DMS79 (cell line): ENCODE measurements at places on chromosomes 3 and 15.

GRCh38 chr3:112610121-112610520 is 30.8 kb downstream of the CCDC80 start:
- no peak for DNase-seq

DNA sequence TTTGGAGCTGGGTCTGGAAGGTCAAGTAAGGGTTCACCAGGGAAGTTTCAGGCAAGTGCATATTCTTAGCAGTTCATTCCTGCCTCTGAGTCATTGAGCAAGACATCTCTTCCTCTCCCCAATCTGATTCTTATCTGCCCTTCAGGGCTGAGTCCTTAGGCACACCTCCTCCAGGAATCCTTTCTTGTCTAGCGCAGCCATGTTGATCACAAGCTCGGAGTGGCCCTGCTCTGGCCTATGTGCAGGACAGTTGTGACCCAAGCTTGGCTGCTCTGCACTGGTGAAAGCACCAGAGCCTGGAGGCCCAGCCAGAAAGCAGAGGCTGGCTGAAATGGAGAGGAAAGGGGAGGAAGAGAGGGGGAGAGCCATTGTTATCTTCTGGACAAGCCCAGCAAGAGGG is 30.9 kb upstream of the MRPS22 start:
- no peak for DNase-seq

DNA sequence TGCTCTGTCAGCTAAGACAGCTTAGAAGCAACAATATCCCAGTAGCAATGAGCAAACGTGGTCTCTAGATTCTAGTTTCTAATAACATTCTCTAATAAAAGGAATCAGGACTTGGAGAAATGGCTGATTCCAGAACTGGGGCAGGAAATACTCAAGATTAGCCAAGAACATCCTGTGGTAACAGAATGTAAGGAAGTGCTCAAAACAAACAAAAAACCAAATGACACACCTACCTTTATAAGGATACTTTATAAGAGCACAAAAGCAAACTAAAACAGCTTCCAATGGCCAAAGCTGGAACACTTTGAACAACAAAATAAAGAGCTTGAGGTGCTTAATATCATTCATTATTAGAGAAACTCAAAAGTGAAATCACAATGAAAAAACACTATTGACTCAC is 33.1 kb upstream of the EIF5A2 start:
- DNase-seq: no peak

GRCh38 chr3:139689122-139689521 is 11.3 kb upstream of the NMNAT3 start:
- DNase-seq: peak; percentile 66

DNA sequence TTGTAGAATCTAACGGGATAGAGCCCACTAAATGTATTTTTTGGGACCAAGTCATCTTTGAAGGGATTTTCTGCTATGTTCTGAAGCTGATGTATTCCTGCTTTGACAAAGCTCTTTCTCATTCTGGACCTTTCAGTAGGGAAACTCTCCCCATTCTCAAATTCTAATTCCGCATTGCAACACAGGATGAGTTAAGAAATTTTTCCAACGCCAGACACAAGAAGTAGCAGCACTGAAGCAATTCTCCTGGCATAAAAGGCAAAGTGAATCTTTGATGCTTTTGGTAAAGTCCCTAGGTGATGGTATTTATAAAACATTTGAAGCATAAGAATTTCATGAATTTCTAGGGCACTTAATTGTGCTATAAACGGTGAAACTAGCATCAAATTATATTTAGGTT is 76.8 kb downstream of the ZPLD1 start:
- DNase-seq: no peak

DNA sequence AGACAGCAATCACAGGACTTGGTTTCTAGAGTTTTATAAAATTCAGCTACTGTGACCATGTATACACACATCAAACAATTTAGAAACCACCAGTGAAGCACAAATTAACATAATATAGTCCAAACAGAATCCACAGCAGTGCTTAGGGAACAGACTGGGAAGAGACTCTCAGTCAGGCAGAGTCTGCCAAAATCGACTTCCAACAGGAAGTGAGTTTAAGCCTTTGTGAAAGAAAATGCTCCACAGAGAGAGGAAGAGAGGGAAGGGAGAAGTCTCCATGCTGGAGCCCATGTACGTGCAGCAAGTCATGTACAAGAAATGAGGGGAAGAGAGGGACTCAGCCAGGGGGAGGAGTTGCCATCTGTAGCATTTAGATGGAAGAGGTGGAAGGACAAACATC is 172.6 kb downstream of the IL5RA start:
- no peak for DNase-seq

DNA sequence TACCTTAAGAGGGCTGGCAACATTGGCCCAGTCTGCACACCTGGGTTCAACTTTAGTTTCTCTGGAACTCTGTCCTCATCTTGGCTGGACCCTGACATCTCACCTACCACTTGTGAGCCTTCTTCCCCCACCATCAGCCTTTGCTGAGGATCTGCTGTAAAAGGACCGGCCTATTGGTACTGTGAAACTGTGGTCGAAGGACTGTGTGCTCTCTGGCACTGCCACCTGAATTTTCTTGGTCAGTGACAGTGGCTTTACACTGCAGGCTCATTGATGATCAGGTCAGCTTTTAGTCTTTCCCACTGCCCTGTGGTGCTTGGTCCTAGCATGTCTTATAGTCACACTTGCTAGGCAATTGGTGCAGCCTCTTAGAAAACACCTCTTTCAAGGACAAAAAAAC is 86.9 kb downstream of the PEX5L start:
- DNase-seq: no peak

- DNase-seq: no peak
These were observed 274.4 kb upstream of the UMPS start for GRCh38 chr3:124455891-124456290.

- no peak for DNase-seq
These were observed 21.8 kb downstream of the DGKG start for GRCh38 chr3:186340204-186340603.

- no peak for DNase-seq
These were observed 23.3 kb upstream of the NFKBIZ start for GRCh38 chr3:101825904-101826445.

DNA sequence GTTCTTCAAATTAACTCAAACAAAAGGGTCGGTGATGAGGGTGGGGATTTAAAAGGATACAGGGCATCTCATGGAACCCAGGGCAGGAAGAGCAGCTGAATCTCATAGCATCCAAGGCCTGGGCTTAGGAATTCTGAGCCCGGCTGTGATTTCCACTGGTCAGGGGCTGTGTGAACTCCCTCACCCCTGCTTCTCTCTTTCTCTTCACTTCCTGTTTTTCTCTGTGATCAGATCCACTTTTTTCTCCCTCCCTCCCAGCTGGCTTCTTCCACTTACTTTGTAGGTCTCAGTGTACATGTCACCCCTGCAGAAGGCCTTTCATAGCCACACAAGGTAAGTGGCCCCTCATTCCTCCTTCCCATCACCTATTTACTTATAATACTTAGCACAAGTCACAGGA is 68.2 kb upstream of the CORO2B start:
- DNase-seq: no peak

- no peak for DNase-seq
These were observed 12.5 kb downstream of the ARPP21 start for GRCh38 chr3:35651851-35652250.

- no peak for DNase-seq
These were observed 748.8 kb upstream of the CCDC54 start for GRCh38 chr3:106628407-106628806.

GRCh38 chr3:43379343-43379742 is 93.0 kb downstream of the SNRK start:
- no peak for DNase-seq

DNA sequence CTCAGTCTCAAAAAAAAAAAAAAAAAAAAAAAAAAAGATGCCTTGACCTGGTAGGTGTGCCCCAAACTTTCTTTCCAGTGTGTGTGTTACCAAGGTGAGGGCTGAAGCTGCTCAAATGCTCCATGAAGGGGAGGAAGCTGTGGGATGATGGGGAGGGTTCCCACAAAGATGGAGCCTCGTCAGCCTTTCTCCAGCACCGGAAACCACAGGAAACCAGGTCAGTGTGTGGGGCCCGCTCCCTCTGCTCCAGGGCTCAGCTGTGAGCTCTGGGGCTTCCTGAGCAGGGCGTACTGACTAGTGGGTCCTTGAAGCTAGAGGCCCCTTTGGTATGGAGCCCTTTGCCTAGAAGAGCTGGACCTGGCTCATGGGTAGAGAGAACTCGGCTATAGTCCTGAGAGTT is 681 bp upstream of the IL17RE start:
- DNase-seq: no peak

DNA sequence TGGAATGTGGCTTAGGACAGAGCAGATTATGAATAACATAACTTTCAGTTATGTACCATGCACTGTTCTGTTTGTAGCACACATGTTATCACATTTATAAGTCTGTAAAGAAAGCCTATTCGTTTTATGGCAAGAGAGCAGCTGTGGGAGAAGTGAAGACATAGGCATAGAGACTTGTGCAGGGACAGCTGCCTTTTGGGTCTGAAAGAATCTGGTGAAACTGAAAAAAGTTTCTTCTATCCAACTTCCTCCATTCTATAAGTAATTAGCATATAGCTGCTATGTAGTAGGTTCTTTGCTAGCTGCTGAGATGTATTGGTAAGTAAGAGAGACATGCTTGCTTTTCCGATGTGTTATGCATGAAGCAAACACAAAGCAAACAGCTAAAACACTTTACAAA is 1095.4 kb upstream of the CADM2 start:
- DNase-seq: no peak

- no peak for DNase-seq
These were observed 856.4 kb upstream of the ALCAM start for GRCh38 chr3:104510131-104510849.

GRCh38 chr3:187739094-187739560 is 6.1 kb downstream of the BCL6 start:
- no peak for DNase-seq

DNA sequence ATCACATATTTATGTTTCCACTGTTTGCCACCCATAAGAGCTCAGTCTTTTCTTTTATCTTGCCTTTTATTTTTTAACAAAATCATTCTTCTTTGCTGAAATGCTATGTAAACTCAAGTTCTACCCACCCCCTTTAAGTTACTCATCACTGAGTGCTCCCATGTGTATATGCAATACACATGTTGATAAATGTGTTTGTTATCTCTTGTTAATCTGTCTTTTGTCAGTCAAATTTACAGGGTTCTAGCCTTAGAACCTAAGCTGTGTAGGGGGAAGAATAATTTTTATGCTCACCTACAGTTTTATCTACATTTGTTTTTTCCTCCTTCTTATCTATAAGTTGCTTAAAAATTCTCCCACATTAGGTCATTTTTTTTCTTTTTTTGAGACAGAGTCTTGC is 1195.9 kb downstream of the ROBO2 start:
- DNase-seq: no peak

- no peak for DNase-seq
These were observed 20.7 kb downstream of the RHCG start for GRCh38 chr15:89475661-89476060.

- no peak for DNase-seq
These were observed 53.0 kb downstream of the EFHB start for GRCh38 chr3:19881036-19881435.

- no peak for DNase-seq
These were observed 627.2 kb downstream of the CADM2 start for GRCh38 chr3:85586018-85586417.

DNA sequence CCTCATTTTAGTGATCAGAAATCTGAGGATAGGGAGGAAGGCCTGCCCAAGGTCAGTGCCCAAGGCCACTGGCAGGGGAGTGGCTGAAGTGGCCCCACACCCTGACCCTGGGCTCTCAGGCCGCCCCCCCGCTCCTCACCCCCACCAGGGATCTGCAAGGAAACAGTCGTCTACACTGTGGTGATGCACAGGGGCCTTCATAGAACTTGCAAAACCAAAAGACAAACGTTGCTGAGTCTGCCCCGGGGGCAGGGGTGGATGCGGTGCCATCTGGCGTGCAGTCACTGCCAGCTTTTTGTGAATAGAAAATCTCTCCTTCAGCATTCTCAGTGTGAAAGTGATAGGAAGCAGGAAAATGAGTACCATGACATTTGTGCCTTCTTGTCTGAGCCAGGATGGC is 41.3 kb downstream of the WHAMM start:
- DNase-seq: no peak

DNA sequence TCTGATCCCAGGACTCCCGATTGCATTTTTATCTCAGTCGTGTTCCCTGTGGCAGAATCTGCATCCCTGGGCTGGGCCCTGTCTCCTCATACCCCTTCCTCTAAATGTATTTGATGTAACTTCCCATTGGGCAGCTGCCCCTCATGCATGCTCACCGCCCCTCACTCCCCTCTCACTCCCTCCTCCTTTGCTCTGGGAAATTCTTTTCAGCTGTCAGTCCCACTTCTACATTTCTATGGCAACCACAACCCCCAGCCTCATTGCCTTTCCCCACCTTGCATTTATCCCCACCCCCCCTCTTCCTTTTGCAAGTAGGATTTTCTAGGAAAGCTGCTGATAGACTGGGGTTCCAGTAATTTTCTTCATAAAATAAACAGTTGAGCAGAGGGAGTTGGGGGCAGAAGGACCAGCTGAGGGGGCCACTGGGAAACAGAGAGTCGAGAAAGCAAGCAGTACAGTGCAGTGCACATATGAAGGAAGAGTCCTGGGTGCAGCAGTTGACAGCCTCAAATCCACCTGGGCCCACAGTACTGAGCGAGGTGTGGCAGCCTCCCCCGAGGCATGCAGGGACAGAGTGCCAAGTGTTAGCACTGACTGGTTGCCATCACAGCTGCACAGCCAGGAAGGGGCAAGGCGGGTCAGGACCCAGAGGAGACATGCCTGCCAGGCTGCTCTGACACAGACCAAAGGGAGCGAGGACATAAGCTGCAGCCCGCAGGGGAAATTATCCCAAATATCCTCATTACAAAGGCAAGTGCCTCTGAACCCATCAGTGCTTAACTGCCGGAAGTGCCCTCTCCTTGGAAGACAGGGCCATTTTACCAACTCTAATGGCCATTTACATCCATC is 476.3 kb downstream of the EPHB1 start:
- DNase-seq: peak; percentile 84

- no peak for DNase-seq
These were observed 4.2 kb upstream of the RAB8B start for GRCh38 chr15:63185206-63185605.

DNA sequence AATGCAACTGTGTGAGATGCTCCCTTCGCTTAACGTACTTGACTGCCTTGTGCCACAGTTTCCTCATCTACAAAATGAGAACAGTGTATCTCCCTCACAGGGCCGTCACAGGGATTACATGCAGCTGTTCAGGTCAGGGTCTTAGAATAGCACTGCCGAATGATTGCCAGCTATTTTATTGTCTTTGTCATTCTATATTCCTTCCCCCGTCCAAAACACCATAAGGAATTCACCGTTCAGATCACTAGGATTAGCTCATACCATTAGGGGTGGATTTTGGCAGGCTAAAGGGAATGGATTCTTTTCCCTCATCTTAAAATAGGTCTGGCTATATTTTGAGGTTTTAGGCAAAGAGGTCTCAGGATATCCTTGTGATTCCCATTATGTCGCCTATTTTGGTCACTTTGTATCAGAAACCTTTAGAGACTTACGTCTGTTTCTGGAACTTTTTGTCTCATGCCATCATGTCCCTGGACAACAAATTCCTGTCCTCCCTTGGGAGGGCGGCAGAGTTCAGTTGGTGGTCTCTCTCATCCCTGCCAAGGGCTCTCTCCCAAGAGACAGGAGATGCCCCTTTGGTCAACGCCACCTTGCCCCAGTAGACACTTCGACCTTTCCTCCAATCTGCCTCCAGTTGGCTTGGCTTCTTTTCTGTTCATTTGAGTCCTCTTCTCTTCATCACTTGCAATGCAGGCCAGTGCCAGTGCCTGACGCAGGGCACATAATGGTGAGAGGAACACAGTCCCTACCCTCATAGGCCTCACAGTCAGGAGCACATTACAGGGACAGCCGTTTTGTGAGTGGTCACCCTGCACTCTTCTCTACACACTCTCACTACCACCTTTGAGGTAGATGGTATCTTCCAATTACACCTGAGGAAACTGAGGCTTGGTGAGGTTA is 171.6 kb upstream of the BHLHE40 start:
- no peak for DNase-seq
